Urinary bladder (tissue), 4 donors: ENCODE measurements at places on chromosomes 2 and 18. TPM values are rescaled to one million over a fixed set of nuclear protein-coding genes. Genes with fewer than 3 reads are reported as not detected.
A peak's percentile ranks its signal among the peaks of the same experiment; 100 is the strongest.

Gene UBR3
- 19.7 TPM for polyA plus RNA-seq

DNA sequence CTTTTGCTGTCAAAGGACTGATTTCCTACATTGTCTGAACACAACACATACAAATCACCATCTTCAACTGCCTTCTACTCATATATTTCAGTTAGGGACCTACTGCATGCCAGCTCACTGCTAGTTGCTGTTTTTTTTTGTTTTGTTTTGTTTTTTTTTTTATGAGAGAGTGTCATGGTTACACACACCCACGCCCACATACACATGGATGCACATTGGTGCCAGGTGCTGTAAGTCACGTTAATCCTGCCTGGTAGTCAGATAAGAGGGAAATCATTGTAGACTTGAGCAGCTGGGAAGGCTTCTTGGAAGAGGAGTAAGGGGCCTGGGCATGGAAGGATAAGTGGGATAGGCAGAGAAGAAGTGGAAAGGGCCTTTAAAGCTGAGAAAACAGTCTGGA, 209.9 kb downstream of the TDRD15 start:
- DNase-seq, result no peak

DNA sequence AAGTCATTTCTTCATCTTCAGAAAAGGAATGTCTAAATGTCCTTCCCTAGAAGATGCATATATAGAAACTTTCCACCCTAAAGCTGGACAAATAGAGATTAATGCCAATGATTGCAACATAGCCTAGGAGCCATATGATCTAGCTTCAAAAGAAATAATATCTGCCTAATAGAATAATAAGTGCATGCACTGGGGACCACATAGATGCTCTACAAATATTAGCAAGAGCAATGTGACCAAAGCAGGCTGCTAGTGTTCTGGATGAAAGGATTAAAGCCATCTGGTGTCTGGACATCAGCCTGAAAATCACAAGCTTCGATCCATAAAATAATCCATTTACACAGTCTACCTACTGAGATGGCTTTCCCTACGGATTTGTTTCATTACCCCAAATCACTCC, 280.1 kb upstream of the KLHL14 start:
- no peak for DNase-seq

- no peak for DNase-seq
Observed at GRCh38 chr2:58293056-58293455, 51.9 kb upstream of the FANCL start.

GRCh38 chr2:128016620-128017019, 11.2 kb downstream of the SAP130 start:
- DNase-seq, result no peak

DNA sequence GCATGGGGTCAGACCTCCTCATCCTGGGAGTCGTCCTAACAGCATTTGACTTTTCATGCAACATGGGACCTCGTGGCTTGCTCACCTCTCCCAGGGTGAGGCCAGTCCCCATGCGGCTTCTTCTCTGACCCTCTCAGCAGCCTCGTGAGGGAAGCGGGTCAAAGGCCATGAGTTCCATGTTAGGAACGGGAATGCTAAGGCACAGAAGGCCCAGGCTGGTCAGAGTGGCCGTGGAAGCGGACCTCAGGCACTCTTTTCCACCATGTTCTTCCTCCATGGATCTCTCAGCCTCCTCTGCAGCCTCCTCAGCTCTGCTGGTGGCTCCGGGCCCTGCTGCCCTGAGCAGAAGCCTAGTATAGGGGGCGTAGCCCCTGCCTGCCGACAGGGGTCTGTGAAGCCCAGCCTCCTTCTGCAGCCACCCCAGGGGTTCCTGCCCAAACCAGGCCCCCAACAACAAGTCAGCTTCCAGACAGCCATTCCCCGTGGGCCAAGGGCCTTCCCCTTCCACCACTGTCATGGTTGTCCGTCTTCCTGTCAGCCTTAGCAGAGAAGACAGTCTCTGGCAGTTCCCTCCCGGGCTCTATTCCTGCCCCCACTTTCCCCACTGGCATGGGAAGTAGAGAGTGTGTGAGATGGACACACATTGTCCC, 60.0 kb upstream of the OTOF start:
- no peak for DNase-seq

Gene AOX1
- 140 TPM for polyA plus RNA-seq

- DNase-seq, result no peak
Observed at GRCh38 chr2:54601339-54601738, 122.1 kb upstream of the EML6 start.

DNA sequence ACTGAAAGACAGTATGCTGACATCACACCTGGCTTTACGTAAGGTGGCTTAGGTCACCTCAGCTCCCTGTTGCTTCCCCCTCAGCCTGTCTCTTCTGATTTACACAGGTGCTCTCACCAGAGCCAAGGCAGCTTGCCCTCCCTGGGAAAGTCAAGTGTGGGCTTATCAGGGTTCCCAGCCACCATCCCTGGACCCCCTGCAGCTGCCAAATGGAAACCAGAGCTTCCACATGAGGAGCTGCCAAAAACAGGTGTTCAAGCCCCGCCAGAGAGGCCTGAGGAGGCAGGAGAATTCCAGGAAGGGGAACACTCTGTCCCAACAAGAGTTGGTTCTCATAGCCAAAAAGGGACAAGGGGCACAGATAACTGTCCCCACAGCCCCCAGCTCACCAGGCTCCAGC, 266.7 kb downstream of the ATAD2B start:
- DNase-seq, result no peak

- no peak for DNase-seq
Observed at GRCh38 chr18:8703781-8704301, 1.5 kb upstream of the MTCL1 start.

GRCh38 chr2:10172033-10172871, 49.7 kb downstream of the RRM2 start:
- no peak for DNase-seq

DNA sequence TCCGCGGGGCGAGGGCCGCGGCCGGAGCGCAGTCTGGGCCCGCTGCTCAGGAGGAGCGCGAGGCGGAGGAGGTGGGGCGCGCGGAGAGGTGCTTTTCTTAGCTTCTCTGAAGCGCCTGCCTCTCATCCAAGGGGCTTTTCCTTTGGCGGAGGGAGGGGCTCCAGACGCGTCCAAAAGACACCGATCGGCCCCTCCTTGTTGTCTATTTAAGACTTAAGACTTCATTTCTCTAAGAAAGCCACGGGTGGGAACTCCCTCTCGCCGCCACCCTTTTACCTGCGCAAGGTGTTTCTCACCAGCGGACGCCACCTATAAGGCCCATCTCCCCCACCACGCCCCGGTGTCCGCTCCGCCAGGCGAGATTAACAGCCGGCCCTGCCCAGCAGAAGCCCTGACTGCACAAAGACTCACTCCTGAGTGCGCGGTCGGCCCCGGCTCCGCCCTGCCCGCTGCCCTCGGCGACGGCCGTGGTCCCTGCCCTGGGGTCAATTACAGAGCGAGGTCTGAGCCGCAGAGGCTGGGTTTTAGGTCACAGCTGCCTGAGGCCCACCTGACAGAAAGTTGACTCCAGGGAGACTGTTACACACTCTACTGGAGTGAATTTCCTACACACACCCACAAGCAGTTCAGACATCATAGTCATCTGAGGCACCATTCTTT, at the start of gene DSC2:
TSS of gene DSC2 (minus strand) at position 397 of the 660 bp plus-strand sequence. CDS start 450 bp downstream, outside the sequence.
- no peak for DNase-seq

- no peak for DNase-seq
Observed at GRCh38 chr2:173347305-173348168, 7.1 kb upstream of the CDCA7 start.

DNA sequence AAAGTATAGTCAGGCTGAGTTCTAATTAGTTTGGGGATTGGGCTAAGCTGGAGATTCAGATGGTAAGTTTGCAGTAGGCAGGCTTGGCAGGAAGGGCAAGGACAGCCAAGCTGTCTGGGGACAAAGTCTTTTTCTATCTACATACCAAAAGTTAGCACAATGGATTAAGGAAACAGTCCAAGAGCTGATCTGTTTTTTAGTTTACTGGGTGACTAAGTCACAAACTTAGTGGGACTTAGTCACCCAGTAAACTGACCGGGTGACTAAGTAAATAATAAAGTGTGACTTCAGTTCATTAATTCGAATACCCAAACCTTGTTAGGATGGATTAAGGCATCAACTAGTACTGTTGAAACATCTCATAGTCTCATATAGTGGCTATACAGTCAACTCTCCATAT, 1386.0 kb upstream of the CELF4 start:
- no peak for DNase-seq

DNA sequence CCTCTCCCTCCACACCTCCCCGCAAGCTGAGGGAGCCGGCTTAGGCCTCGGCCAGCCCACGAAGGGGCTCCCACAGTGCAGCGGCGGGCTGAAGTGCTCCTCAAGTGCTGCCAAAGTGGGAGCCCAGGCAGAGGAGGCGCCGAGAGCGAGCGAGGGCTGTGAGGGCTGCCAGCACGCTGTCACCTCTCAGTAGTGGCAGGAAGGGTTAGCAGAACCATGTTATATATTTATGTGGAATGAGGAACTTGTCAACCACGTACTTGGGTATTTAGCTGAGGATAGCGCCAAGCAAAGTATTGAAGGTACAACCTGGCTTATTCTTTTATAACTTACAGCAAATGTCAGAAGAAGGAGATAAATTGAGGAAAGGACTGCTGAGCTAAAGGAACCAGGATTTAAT, 144.1 kb upstream of the MGAT5 start:
- no peak for DNase-seq

- no peak for DNase-seq
Observed at GRCh38 chr2:753123-753522, 75.9 kb upstream of the TMEM18 start.

Gene MBD5
- 16.5 TPM for polyA plus RNA-seq

- DNase-seq, result peak; percentile 77
Observed at GRCh38 chr2:217858519-217859491, 144.0 kb downstream of the TNS1 start.

- no peak for DNase-seq
Observed at GRCh38 chr2:237158194-237158593, 72.5 kb downstream of the COPS8 start.

DNA sequence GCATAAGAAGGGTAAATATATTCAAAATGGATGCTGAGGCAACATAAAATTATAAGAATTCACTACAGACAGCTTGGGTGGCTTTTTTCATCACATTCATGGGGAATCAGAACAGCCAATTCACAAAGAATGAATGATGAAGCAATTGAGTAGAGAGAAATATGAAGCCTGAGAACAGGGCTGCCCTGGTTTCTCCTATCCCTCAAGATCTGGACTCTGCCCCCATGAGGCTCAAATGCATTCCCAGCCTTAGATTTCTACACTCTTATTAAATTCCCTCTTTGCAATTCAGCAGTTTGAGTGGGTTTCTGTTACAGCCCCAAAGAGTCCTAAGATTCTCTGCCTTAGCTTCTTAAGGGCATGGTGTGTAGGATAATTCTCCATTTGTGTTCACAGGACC, 172.5 kb downstream of the MAIP1 start:
- no peak for DNase-seq

Gene KHK
- polyA plus RNA-seq, result 6.8 TPM

GRCh38 chr2:129078548-129078947, 759.9 kb upstream of the HS6ST1 start:
- DNase-seq, result no peak

Gene UGT1A10
- not detected for polyA plus RNA-seq

GRCh38 chr2:240156435-240157146, 16.1 kb upstream of the OTOS start:
- DNase-seq, result no peak

Gene ZBTB7C
- polyA plus RNA-seq, result 4.6 TPM

- DNase-seq, result no peak
Observed at GRCh38 chr2:231057590-231057989, 923 bp downstream of the PSMD1 start.
